ENCODE measurements at places on chromosomes 6 and 20. TPM values are rescaled to one million over a fixed set of nuclear protein-coding genes. Genes with fewer than 3 reads are reported as not detected.

The ELOVL2 gene
- 1.0 TPM for total RNA-seq

GRCh38 chr6:146819596-146820320 lies 221.0 kb downstream of the ADGB start:
- DNase-seq = peak; percentile 77

The PTPRT gene
- total RNA-seq = not detected

DNA sequence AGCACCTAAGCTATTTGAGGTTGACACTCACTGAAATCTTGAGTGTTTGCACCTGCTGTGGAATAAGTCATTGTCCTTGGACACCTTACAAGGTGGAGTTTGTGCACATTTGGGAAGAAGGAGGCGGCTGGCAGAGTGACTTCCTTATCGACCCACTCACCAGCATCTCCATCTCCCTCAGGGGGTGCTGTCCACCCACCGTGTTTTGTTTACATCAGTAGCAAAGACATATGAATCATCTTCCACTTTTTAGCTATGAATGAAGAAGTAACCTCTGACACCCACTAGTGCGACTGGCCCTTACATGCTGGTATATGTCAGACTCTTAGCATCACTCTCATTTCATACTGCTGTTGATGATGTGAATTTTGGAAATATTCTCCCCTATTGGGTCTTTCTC lies 119.5 kb upstream of the SGK1 start:
- peak; percentile 61 for DNase-seq

- DNase-seq = no peak
Measured at GRCh38 chr6:165081944-165082532, 227.4 kb downstream of the C6orf118 start.

- DNase-seq = no peak
Measured at GRCh38 chr6:4773181-4773580, 3.0 kb upstream of the CDYL start.

The RNF8 gene
- total RNA-seq = 19.5 TPM

DNA sequence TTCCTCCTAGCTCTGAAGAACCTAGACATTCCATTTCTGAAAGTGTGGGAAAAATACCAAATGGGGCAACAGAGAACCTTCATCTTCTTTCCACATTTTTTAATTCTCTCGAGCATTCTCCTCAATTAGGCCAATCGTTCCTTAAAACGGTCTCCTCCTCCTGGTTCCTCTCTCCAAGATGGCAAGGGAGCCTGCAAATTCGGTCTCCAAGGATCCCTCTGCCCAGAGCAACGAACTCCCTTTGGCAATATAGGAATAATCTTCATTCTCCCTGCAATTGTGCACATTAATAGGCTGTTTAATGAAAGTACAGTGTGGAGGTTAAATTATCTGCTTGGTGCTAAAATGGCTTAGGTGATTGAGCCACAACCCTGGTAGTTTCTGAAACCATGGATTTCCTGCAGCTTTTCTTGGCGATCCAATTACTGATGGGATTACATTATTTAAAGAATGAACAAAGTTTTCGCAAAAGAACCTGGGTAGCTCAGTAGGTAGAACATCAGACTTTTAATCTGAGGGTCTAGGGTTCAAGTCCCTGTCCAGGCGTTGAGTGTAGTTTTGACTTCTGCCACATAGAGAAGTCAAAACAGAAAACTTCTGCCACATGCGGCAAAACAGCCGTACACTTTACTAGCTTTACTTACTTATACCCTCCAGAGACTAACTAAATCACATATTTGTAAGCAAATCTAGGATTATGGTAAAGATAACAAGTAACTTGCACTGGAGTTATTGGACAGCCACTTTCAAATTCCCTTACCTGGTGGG lies 102.9 kb upstream of the ZNF184 start:
- DNase-seq = no peak

DNA sequence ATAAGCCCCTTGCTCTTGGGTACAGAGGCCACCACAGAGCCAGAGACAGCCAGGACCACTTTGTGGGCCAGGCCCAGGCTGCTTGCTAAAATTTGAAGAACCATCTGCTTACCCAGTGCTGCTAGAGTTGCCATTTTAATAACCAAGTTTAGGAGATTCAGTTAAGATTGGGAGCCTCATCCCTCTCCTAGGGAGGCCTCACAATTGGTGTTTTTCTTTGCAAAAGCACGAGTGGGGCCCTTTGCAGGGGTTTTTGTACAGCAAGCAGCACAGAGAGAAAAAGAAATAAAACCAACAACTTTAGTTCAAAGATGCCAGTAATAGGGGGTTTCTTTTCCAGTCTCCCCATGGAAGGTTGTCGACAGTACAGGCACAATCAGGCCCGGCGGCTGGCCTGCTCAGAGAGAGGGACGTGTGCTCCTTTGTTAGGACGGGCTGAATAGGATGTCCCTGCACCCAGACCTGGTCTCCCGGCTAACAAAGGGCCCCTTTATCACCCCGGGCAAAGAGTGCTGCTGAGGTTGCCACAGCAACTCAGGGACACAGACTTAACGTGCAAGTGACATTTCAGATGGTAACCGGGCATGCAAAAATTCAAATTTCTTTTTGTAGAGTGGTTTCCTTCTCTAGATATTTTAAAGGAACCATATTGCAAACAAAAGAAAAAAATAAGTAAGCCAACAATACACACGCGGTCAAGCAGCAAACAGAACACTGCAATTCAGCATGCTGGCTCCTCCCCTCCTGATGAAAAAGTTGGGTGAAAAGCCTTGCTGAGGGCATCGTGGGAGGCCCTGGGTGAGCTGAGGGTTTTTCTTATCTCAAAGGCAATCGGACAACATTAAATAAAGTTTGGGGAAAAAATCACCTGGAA lies 10.5 kb upstream of the TOX2 start:
- DNase-seq = no peak

GRCh38 chr6:111416529-111416928 lies 66.5 kb downstream of the REV3L start:
- DNase-seq = peak; percentile 37

DNA sequence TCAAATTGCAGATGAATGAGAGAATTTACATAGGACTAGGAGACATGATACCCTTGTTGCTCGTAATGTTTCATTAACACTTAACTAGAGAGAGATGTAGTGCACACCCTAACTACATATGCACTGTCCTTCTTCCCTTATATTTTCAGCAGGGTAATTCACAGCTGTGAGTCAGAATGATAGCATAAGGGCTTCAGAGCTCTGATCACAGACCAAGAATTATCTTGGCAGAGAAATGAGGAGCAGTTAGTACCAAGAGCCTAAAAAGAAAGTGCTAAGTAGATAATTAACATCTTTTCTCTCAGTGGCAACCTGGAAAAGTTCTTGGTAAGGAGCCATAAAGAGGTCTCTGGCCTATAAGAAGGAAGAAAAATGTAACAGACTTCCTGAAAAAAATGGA lies 35.8 kb downstream of the GRIK2 start:
- DNase-seq = peak; percentile 14

GRCh38 chr6:145729887-145730286 lies 5.4 kb downstream of the EPM2A start:
- DNase-seq = no peak

The LY6G6F gene
- not detected for total RNA-seq

- peak; percentile 73 for DNase-seq
Measured at GRCh38 chr20:5786930-5787795, 37.0 kb downstream of the SHLD1 start.

The TM9SF4 gene
- total RNA-seq = 22.3 TPM

The SLC24A3 gene
- total RNA-seq = 1.8 TPM

The CAPN11 gene
- total RNA-seq = not detected

DNA sequence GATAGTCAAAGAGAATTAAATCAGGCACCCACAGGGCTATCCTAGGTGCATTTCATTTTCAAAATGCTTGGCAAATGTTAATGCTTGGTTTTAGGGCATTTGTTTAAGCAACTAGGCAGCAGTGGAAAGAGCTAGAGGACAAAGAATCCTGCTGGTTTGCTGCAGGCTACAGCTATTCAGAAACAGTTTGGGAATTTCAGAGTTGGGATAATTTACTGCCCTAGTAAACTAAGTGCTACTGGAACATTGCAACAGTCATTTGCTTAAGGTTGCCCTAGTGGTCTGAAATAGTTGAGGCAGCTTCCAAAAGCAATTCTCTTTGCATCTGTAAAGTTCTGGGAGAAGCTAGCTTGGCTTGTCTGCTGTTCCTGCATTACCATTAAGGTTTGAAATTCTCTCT lies 312.7 kb downstream of the LAMA2 start:
- no peak for DNase-seq

DNA sequence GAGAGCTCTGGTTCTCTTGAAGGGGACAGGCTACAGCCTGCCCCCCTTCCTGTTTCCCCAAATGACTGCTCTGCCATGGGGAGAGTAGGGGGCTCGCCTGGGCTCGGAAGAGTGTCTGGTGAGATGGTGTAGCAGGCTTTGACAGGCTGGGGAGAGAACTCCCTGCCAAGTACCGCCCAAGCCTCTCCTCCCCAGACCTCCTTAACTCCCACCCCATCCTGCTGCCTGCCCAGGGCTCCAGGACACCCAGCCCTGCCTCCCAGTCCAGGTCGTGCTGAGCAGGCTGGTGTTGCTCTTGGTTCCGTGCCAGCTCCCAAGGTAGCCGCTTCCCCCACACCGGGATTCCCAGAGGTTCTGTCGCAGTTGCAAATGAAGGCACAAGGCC lies 9.8 kb downstream of the VEGFA start:
- peak; percentile 42 for DNase-seq

The GGTLC1 gene
- not detected for total RNA-seq

DNA sequence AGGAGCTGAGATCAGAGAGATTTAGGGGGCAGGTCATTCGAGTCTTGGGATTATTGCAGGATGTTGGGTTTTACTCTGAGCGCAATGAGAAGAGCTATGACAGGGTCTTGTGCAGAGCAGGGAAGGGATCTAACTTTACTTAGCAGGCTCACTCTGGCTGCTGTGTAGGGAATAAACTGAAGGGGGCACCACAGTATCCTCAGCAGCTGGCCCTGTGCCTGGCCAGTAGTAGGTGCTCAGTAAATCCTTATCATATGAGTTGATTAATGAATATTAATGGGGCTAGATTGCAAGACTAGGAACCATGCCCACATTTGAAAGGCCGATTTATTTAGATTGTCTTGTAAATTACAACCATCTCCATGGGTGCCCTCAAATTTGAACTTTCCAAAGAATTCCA lies 4.6 kb upstream of the MDGA1 start:
- no peak for DNase-seq

DNA sequence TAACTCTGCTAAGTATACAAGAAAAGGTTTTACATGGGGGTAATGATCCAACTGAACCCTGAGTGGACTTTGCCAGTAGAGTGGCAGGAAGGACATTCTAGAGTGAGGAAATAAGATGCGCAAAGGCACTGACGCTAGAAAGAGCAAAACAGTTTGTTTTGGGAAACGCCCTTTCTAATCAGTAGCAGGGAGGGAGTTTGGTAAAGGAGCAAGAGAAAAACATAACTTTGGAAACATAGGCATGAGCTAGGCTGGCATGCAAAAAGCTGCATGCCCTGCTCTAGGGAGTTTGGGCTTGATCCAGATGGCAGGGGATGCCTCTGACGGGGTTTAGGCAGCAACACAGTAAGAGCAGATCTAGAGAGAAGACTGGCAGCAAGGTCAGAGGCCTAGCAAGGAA lies 135.2 kb downstream of the DST start:
- DNase-seq = no peak

DNA sequence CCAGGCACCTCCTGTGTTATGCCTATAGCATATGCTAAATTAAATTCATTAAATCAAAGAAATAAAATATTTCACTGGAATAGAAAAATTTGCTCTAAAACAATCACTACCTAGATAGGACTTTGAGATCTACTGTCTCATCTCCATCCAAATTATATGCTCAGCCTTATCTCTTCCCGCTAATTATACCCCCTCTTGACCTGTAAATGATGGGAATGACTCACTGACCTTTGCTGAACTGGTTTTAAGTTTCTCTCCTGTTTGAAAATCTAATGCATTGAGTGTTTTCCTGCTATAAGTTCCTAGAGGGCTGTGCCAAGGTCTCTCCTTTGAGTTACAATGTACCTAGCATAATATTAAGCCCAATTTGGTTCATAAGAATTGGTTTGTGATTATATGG lies 110.1 kb downstream of the BMP2 start:
- DNase-seq = no peak

The OPRM1 gene
- total RNA-seq = not detected

The SLC22A2 gene
- not detected for total RNA-seq

DNA sequence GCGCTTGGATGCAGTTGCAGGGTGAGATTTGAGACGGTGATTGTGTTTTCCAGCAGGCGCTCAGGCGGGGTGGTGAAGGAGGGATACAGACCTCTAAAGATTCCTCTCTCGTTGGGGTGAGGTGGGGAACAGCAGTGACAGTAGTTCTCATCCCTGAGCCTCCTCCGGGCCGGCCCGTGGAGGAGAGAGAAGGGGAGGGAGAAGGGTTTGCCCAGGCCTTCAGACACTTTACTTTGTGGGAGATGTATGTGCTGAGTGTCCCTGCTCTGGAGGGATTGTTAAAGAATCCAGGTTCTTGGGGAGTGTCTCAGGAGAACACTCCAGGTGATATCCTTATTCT lies 41.0 kb downstream of the PSMB9 start:
- DNase-seq = no peak

DNA sequence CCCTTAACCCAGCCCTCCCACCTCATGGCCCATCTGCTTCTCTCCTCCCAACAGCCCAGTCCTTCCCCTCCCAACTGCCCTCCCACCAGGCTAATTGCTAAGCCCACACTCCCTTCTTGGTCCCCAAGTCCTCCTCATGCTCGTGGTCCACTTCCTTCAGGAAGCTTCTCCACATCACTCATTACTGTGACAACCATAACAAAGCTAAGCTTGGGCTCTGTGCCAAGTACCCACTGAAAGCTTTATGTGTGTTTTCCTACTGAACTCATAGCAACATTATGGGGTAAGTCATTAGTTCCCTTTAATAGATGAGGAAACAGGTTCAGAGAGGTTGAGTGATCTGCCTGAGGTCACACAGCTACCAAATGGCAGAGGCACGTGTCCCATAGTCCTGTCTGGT lies 16.2 kb downstream of the FRS3 start:
- DNase-seq = no peak

- DNase-seq = peak; percentile 1
Measured at GRCh38 chr6:151808371-151809241, 1.1 kb downstream of the ESR1 start.

GRCh38 chr6:105019285-105019684 lies 62.4 kb downstream of the LIN28B start:
- no peak for DNase-seq

The PI16 gene
- not detected for total RNA-seq

The NRN1 gene
- under 0.01 TPM for total RNA-seq

The BPIFB4 gene
- not detected for total RNA-seq

- peak; percentile 58 for DNase-seq
Measured at GRCh38 chr6:4441981-4442434, 306.6 kb upstream of the ECI2 start.

DNA sequence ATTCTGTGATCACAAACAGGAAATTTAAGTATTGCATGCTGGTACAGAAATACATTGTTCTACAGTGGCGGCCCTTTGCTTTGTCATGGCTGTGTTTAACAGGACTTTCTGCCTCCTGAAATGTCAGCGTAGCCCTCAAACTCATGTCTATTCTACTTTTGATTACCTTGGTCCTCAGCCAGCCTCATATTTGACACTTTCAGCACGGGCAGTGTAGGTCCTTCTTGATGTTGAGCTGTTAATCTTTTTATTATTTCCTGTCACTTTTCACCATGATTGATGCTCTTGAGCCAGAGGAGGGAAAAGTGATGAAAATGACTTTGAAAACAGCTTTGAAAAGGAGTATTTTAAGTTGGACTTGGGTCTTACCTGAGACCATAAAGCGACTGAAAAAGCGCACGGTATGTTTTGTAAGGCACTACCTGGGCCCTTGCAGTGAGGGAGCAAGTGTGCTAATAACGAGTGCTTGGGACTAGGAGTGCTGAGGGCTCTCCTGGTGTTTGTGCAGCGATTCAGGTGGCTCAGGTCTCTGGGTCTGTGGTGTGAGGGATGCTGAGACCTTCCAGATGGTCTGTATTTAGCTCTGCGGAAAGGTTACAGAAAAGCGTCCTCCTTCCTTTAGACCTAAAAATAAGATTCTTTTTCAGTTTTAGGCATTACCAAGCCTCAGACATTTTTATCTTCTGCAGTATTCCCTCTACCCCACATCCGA lies 45.2 kb upstream of the RREB1 start:
- no peak for DNase-seq

Measured in fibroblast of lung (primary cell).